Activated gamma-delta T cell treated with anti-CD3 and anti-CD28 coated beads, Interleukin-2, amount 50 U/mL, for 16 hours (primary cell): ENCODE measurements at places on chromosomes 4 and X.

GRCh38 chr4:128006592-128006991, 41.4 kb downstream of the ABHD18 start:
- no peak for DNase-seq

GRCh38 chr4:172708184-172708583, 460.4 kb upstream of the GALNT7 start:
- no peak for DNase-seq

- DNase-seq, result no peak
Observed at GRCh38 chrX:68396953-68397352, 36.3 kb downstream of the OPHN1 start.

DNA sequence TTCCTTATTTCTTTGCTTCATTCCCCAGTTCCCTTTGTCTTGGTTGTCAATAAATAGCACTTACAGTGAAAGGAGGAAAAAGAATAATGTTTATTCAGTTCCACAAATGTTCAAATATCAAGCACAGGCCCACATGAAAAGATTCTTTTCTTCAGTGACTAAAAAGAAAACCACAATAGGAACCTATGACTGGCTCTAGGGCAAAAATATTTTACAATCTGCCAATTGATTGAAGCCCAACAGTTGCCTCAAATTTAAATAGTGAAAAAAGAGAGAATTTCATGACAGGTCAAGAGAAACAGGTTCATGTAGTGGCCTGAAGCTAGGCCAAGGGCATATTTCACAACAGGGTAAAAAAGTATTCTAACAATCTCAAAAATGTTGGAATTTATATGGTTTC, 553.8 kb downstream of the CENPC start:
- no peak for DNase-seq

GRCh38 chr4:158170691-158171561, 1.9 kb downstream of the GASK1B start:
- DNase-seq, result no peak

DNA sequence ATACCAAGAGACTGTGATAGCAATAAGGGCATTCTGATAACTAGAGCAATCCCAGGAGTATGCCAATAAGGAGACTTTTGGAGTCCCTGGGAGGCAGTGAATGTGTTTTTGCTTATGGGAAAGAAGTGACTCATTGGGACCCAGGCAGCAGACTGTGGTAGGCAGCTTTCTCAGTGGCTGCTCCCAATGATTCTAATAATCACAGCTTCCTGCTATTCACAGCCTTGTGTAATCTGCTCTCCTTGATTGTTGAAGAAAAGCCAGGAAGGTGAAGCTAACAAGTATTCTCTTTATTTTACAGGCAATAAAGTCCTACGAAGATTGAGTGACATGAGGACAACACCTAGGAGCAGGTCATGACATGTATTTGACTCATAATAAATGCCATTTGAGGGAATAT, 70.3 kb upstream of the DDX60 start:
- no peak for DNase-seq

DNA sequence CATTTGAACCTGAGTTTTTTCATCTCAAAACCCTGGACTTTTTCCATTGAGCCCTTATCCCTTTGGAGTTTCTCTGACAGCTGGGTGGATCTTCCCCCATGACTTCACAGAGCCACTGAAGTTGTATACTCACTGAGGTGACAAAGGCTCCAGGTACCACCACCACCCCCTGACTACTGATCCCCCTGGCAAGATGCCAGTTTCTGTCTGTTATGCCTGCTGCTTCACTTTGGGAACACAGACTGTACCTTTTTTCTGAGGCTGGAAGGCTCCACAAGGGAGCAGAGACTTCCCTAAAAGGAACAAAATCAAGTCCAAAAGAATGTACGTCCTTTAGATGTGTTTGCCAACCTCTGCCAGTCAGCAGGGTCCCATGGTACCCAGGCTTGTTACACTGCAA, 160.3 kb upstream of the JADE1 start:
- no peak for DNase-seq

DNA sequence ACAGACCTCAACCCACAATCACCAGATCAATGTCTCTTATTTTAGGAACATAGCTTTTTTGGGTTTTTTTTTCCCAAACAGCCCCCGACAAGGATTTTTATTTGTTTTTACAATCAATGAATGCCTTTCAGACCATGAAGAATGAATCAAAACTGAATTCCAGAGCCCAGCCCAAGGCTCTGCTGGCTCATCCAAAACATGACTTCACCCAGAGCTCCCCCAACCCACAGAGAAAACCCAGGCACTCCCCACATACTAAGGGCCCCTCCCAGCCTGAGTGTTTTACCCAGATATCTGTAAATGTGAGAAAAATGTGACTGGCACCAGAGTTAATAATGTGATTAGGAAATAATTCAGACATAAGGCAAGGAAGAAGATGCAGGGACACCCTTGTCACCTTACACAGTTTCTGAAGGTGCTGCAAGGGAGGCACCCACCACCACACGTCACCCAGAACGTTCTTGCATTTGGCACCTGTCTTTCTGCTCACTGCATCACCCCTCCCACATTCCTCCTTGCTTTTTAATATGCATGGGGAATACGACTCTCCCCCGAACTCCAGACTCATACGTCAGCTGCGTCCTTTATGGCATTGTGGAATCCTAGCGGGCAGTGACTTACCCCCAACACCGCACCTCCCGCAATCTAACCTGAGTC, 47.8 kb upstream of the C4orf50 start:
- no peak for DNase-seq

DNA sequence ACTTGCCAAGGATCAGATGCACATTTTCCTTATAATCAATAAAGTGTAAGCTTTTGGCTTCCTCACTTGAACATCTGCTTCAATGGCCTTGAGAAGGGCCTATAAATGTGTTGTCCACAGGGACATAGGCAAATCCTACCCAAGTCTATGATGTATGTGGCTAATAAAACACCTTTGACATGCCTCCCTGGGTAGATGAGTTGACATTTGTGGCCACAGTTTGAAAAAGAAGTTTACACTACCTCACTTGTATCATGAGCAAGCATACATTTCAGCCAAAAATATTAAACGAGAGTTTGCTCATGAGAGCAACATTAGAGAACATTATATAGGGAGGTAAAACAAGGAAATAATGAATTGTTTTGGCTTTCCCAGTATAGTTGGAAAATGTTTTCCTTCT, 1067.7 kb downstream of the C4orf33 start:
- no peak for DNase-seq

- no peak for DNase-seq
Observed at GRCh38 chr4:113502476-113502875, 259.1 kb downstream of the CAMK2D start.

DNA sequence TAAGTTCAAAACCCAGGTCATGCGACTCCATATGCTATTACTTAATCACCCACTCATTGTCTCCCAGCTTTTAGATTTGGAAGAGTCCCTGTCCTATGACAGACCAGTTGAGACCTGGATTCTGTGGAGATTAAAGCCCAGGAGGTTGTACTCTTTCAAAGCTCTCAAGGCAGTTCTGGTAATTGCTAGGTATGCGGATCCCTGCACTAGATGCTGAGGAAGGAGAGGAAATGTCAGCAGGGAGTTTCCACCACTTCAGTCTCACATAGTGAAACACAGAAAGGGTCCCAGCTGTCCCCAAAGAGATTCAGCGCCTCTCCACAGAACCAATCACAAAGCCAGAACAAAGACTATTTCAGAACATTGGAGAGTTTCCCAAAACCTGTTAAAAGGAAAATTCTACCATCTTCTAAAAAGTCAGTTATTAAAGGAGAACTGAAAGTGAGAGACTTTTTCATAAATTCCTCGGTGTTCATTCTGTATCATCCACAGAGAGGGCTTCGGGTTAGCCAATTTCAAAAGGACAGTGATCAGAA, 53.4 kb downstream of the IRF2 start:
- DNase-seq, result no peak

DNA sequence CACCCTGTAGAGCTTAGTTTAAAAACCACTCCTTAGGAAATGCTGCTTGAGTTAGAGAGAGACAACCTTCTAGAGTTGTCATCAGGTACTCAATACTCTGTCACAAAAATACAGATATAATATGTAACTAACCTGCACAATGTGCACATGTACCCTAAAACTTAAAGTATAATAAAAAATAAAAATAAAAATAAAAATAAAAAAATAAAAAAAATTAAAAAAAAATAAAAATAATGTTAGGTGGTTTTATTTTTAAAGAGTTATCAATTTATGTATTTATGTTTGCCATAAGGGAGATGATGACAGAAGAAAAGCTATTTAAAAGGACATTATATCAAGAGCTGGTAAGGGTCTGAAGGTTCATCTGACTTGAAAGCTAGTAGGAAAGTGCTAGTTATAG, 397.9 kb downstream of the TMA16 start:
- DNase-seq, result no peak

DNA sequence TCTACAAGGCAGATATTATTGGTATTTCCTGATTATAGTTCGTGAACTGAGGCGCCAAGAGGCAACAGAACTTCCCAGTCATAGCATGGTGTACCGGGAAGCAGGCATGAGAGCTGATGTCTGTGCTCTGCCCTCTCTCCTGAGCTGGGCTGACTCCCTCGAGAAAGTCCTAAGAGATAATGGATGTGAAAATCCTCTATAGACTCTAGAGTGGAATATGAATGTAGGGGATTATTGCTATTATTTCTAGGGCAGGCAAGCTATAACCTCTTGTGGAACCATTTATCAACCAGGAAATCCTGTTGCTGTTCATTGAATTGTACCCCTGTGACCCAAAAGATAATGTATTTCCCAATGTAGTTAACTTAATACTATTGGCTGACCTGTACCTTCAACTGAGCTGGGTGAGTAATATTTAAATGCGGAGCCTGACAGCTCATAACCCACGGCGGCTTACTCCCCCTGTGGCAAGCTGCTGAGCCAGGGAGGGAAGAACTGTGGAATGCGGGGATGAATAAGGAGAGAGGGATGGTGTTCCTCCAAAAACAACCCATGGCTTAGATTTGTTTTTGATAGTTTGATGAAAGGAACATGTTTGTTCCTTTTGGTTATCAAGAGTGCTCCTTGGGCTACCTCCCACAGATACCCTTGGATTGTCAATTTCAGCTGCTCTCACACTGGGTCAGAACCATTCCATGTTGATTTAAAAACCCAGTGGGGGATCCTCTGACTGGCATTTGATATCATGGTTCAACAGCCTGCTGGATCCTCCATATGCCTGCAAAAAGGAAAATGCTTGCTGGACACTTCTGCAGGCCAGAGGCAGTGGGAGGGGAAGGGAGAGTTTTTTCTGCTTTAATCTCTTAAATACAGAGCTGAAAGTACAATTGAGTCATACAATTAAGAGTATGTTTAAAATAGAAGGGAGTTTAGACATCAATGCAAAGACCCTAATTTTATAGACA, 339.0 kb upstream of the BOD1L1 start:
- no peak for DNase-seq

DNA sequence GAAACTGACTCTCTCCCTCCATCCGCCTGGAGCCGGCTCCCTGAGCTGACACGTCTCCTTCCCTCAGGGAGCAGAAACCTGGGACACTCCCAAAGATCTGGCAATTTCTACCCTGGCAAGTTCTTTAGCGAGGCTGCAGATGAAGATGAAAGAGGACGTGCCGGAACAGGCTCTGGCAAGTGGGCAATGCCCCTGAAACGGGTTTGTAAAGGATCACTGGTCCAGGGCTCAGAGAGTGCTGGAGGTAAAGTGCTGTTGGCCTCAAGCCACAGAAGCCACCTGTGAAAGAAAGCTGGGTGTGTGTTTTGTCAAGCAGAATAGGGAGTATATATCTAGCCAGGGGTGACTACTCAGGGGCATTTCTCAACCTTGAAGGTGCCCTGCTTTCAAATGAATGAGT, 131.4 kb upstream of the ATP6AP2 start:
- no peak for DNase-seq

- no peak for DNase-seq
Observed at GRCh38 chr4:8267077-8267476, 2.5 kb upstream of the HTRA3 start.

GRCh38 chrX:68490644-68491043, 8.2 kb upstream of the YIPF6 start:
- no peak for DNase-seq

- DNase-seq, result no peak
Observed at GRCh38 chr4:125432078-125432477, 117.3 kb downstream of the FAT4 start.

- no peak for DNase-seq
Observed at GRCh38 chrX:32170481-32170880, 1040.9 kb downstream of the DMD start.

DNA sequence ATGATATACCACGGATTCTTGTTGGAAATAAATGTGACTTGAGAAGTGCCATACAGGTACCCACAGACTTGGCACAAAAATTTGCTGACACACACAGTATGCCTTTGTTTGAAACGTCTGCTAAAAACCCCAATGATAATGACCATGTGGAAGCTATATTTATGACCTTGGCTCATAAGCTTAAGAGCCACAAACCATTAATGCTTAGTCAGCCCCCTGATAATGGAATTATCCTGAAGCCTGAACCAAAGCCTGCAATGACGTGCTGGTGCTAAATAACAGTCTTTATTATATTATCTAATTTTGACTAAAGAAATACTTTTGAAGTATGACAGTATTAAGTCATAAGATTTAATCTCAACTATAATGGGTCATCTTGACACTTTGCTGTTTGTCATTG, 18.9 kb downstream of the RAB33B start:
- no peak for DNase-seq

DNA sequence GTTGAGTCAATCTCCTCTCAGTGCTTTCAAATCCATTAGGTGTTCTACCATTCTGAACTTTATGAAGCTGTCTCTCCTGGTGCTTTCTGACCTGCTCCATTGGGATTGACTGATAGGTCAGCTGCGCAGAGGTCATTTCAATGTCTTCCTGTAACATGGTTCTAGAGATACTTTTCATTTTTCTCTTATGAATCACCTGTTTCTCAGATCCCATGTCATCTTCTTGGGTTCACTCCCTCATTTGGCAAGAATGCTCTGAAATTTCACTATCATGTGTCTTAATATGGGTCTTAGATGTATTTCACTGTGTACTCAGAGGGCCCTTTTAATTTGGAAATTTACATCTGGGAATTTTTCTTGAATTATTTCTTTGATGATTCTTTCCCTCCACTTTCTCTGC, 13.8 kb upstream of the PGM2 start:
- DNase-seq, result no peak

GRCh38 chr4:144989306-144989705, 108.7 kb downstream of the ANAPC10 start:
- no peak for DNase-seq

- no peak for DNase-seq
Observed at GRCh38 chr4:162804351-162804924, 362.3 kb downstream of the NAF1 start.

GRCh38 chr4:91448668-91449330, 855.0 kb upstream of the GRID2 start:
- no peak for DNase-seq

- no peak for DNase-seq
Observed at GRCh38 chr4:43113196-43113595, 220.7 kb downstream of the GRXCR1 start.

DNA sequence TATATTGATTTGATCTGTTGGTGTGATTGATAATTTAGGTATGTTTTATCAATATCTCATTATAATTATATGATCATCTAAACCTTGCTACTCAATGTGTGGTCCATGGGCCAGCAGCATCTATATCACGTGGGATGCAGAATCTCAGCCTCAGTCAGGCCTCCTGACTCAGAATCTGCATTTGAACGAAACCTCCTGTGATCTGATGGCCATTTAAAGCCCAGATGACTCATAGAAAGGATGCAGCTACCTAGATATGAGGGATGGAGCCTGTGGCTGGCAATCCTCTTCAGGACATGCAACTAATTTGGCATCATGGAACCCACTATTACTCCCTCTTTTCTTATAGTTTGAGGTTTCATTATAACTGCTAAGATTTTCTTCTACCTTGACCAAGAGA, 11.3 kb upstream of the CHRNA9 start:
- DNase-seq, result no peak

GRCh38 chr4:169976951-169977350, 49.2 kb downstream of the MFAP3L start:
- DNase-seq, result no peak

GRCh38 chrX:38970074-38970473, 168.8 kb downstream of the MID1IP1 start:
- no peak for DNase-seq
